GM13976 (cell line): ENCODE measurements at places on chromosomes 2 and 18.

DNA sequence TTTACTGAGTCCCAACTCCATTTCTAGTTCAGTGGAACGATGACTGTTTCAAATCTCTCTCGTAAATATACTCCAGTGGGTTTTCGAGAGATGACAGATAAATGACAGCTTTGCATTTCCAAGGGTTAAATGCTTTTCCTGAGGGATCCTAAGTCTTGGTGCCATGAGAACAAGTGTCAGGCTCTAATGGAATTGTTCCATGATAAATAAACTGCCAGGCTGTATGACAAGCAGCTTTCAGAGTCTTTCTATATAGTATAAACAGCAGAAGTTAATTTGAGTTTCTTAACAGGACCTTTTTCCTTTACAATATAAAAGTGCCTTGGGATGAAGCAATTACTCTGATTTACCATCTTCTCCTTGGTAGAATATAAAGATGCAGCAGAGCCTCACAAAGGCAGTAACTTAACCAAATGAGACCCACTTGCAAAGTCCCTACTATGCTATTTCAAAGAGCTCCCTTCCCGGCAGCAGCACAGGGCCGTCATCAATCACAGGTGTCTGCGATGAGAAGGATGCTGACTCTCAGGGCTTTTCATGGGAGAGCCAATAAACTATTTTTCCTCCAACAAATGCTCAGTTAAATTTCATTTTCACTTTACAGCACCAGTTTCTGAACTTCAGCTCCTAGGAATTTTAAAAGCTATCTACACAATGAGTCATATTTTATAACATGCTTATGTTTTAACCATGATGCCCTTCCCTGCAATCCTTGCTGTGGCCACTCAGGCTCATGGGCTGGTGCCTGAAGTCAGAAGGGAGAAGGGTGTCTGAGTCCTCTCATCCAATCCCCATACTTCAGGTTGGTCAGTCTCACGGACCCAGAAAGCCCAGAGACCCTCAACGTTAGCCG, 123.8 kb downstream of the AFF3 start:
- no peak for DNase-seq

- DNase-seq = no peak
Observed at GRCh38 chr2:176650104-176650837, 381.0 kb downstream of the MTX2 start.

GRCh38 chr2:165371356-165371755, 98.1 kb upstream of the CSRNP3 start:
- DNase-seq = no peak

DNA sequence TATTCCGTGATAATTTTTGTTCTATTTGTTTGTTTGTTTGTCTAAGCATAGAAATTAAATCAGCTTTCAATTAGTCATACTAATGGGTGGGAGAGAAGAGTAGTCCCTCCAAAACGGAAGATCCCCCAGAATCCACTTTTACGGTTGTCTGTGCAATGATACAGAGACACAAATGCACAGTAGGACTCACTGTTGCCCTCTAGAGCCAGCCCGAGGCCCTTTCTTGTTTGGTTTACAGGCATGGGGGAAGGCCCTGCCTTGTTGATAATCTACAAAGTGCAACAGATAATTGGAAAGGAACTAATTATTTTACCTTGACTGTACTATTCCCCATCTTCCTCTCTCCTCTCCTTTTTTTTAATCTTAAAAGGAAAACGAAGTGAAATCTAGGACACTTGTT, 121.1 kb downstream of the ACOXL start:
- peak; percentile 52 for DNase-seq

GRCh38 chr2:98013407-98014042, 17.8 kb upstream of the TMEM131 start:
- DNase-seq = peak; percentile 46

- no peak for DNase-seq
Observed at GRCh38 chr2:14866736-14867352, 234.3 kb downstream of the LRATD1 start.

GRCh38 chr2:233267516-233268245, 16.2 kb downstream of the ATG16L1 start:
- peak; percentile 43 for DNase-seq

DNA sequence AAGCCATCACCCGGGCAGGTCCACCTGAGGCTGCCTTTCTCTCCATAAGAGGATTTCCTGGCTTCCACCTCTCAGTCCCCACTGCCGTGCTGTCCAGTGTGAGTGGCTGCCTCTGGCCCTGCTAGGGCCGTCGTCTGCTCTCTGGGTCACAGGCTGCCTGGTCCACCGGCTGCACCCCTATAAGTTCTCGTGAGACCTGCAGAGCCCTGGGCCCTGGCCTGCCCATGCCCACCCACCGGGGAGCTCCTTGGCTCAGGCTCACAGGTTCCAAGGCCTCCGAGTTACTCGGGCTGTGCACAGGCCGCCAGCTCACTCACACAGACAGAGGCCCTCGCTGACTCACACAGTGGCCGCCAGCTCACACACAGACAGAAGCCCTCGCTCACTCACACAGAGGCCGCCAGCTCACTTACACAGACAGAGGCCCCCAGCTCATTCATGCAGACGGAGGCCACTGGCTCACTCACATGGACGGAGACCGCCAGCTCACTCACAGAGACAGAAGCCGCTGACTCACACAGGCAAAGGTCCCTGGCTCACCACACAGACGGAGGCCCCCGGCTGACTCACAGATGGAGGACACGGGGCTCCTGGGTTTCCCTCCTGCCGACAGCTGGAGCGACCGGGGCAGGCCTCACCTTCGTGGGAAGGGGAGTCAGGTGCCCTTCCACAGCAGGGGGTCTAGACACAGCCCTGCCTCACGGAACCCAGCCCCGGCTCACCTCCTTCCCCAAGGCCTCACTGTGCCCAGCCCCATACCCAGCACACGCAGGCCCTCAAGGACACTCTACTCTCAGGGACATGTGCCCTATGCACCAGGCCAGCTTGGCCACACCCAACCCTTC, 334.1 kb upstream of the MYT1L start:
- DNase-seq = no peak
